T-helper 17 cell (primary cell): ENCODE measurements at places on chromosomes 3 and 15. TPM values are rescaled to one million over a fixed set of nuclear protein-coding genes. Genes with fewer than 3 reads are reported as not detected.

GRCh38 chr3:127637546-127637945, 8.6 kb downstream of the PODXL2 start:
- DNase-seq: no peak

- DNase-seq: no peak
Observed at GRCh38 chr3:172938788-172939187, 188.3 kb downstream of the ECT2 start.

RCCD1 gene
- total RNA-seq: 3.7 TPM

DNA sequence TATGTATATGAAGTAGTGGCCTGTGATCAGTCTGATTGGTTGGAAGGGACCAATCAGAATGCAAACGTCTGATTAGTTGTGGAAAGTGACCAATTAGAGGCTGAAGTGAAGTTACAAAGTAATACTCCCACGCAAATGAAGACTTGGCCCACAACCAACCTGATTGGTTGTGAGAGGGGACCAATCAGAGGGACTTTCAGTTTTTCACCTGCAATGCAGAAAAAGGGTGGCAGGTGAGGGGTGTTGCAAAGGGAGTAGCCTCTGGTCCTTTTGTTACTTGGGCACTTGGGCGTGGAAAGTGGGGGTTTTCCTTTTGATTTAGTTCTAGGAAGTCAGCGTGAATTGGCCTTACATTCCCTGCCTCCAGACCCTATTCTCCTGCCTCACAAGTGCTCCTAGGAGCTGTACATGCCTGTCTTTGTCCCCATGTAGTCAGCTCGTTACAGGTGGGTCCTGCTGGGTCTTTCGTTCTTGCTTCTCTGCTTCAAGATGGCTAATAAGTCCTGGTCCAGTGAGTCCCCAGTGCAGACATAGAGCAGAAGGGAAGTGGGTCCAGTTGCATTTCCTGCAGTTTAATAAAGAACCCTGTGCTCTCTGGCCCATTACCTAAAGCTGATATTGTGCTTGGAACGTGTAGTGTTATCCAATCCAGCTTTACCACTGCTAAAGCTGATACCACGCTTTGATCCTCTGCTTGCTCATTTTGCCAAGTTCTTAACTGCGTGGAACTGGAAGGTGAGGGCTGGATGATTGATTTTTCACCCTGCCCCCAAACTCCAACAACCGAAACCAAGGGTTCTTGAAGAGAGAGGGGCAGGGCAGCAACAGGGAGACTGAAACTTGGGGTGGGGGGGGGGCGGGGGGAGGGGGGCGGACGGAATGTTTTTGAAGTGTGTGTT, 46.0 kb upstream of the CD47 start:
- no peak for DNase-seq

DNA sequence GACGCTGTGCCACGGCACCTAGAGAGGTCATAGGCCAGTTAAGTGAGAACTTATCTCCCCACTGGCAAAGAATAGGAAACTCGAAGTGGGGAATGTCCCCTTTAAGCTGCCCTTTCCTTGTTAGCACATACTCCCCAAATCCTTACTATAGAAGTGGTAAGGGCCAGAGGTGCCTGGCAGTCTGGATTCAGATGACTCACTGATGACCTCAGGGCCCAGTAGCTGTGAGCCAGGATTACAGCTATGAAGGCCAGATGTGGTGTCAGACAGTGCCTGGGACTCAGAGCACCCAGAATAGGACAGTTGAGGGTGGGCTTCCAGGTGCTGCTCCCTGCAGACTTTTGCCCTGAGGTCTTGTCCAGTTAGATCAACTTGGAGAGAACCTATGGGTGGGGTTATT, 37.7 kb downstream of the PDIA5 start:
- no peak for DNase-seq

PLCB2 gene
- 228 TPM for total RNA-seq

- DNase-seq: no peak
Observed at GRCh38 chr3:9746330-9746729, 3.4 kb upstream of the OGG1 start.

SRGAP3 gene
- total RNA-seq: 1.8 TPM

RPL29 gene
- 1,493 TPM for total RNA-seq

GRCh38 chr15:71043373-71043772, 71.9 kb upstream of the THSD4 start:
- DNase-seq: no peak

DAZL gene
- total RNA-seq: not detected

GNAT1 gene
- 0.10 TPM for total RNA-seq

TUSC7 gene
- total RNA-seq: not detected

GRCh38 chr3:12954891-12955650, 113.7 kb upstream of the RPL32 start:
- DNase-seq: no peak

SPTSSB gene
- total RNA-seq: not detected

LRRC31 gene
- total RNA-seq: not detected

DNA sequence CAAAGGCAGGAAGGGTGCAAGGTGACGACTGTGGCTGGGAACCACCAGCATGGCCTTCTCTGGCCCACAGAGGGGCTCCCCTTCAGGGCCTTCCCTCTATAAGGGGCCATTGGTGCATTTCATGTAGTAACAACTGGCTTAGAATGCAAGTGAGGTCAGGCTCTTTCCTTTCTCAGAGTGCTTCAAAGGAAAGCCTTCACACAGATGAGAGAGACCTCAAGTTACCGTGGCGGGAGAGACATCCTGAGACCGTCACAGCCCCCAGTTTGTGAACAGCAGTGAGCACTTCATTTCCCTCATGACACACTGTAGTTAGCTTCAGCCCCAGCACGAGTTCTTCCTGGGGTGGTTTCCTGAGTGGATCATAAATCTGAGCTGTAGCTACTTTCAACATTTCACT, 96.6 kb upstream of the LIMD1 start:
- no peak for DNase-seq

CD86 gene
- 4.3 TPM for total RNA-seq

ABHD14A gene
- 14.6 TPM for total RNA-seq

ANKUB1 gene
- total RNA-seq: not detected

DNA sequence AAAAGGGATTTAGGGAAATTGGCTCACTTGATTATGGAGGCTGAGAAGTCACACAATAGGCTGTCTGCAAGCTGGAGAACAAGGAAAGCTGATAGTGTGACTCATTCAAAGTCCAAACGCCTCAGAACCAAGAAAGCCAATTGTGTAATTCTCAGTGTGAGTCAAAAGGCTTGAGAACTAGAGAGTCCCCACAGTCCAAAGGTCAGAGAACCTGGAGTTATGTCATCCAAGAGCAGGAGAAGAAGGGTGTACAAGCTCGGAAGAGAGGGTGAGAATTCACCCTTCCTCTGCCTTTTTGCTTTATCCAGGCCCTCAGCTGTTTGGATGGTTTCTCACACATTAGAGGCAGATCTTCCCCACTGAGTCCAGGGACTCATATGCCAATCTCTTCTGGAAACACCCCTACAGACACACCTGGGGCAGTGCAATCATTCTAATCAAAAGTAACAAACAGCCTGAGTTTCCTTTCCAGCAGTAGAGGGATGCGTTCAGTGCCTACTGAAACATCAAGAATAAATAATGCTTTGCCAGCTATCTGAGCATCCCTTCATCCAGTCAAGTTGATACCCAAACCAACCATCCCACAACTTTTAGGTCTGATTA, 271.5 kb downstream of the SATB1 start:
- no peak for DNase-seq

DNA sequence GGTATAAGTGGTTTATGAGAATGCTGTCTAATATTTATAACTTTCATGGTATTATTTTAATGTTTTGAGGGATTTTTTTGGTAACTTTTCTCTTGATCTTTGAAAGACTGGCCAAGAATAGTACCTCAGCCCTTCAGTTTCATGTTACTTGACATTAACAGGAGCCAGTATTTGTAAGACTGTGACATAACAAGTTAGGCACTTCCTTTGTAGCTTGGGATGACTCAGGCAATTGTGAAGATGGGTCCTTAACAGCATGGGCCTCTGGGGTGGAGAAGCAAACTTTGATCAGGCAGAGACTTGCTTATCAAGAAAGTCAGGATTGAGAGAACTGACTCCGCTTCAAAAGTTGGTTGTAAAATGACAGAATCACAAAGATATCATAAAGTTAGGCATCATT, 9.5 kb downstream of the LRRC49 start:
- no peak for DNase-seq

TFRC gene
- 218 TPM for total RNA-seq

DNA sequence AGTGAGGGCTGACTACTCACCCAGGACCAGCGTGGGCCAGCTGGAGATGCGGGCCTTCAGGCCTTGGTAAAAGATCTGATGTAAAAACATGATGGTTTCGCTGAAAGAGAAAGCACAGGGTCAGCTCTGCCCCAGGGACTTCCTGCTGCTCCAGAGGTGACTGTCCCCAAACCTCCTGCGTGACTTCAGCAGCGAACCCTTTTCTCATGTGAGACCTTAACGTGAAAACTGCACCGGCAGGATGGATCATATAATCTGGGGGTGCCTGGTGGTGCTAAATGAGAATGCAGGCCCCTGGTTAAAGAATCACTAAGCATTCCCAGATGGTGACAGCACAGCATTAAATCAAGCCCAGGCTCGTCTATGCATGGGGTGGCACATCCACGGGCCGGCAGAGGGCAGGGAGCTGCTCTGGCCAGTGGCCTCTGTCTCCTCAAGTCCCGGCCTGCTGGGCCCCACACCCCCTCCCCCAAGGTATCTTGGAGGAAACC, 55.4 kb downstream of the RASGRF1 start:
- DNase-seq: no peak

DNA sequence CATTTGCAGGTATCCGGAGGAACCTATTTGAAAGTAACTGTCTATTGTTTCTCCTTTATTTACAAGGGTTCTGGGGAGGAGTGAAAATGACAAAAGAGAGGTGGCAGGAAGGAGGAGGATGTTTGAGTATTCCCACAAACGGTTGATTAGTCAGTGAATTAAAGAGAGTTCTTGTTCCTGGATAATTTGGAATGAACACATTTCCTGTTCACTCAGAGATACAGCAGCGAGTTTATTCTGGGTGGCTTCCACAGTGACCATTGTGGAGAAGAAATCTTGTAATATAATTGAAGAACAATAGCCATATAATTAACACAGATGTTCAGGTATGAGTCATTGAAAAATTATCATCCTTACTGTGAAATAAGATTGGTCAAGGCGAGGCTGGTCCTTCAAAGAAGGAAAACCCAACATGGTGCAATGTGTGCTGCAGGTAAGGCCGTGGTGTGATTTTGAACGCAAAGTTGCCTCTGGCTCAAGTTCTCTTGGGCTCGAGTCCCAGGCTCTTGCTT, 77.3 kb downstream of the NFKBIZ start:
- no peak for DNase-seq

- no peak for DNase-seq
Observed at GRCh38 chr3:190586631-190587011, 72.7 kb downstream of the IL1RAP start.

GRCh38 chr3:125316949-125317348, 58.2 kb downstream of the ZNF148 start:
- DNase-seq: no peak

DNA sequence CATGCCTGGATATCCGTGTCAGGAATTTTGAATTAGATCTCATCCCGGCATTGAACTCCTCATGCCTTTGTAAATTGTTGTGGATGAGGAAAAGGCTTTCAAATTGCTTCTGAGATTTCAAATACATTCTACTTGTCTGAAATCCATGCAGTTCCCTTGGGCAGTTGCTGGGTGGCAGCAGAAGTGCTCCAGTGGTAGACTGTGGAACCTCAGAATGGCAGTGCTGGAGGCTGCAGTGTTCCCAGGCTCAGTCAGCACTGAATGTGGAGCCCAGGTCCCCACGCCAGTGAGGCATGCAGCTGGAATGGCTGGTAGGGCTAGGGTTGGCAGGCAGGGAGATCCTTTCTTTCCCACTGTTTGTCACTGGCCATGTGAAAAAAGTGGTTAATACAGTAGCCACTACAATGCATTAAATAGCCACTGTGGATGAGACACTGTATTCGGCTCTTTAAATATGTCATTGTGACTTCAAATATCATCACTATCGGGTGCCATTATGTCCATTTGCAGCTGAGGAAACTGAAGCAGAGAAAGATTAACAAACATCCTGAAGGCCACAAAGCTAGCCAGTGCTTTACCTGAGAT, 98.6 kb downstream of the TPRG1 start:
- no peak for DNase-seq

GRCh38 chr3:58299839-58300516, 6.1 kb upstream of the RPP14 start:
- DNase-seq: no peak
